ENCODE measurements at places on chromosomes 11 and 22. TPM values are rescaled to one million over a fixed set of nuclear protein-coding genes. Genes with fewer than 3 reads are reported as not detected.

Gene TIGD3
- 0.15 TPM for total RNA-seq

Gene GDPD4
- total RNA-seq = not detected

Gene UBQLNL
- 0.08 TPM for total RNA-seq

Gene OR51G2
- total RNA-seq = not detected

Gene C22orf42
- not detected for total RNA-seq

Gene PGR
- 0.59 TPM for total RNA-seq

Gene NCAM1
- total RNA-seq = 0.30 TPM

Gene OR52D1
- total RNA-seq = not detected

Gene C11orf68
- total RNA-seq = 15.8 TPM

Gene KCNJ5
- total RNA-seq = 0.12 TPM

Gene ELMOD1
- 8.1 TPM for total RNA-seq

Gene CCDC116
- total RNA-seq = 0.08 TPM

Gene ELFN2
- total RNA-seq = not detected

Gene YPEL4
- 2.8 TPM for total RNA-seq

Gene SCGB2A2
- total RNA-seq = not detected

Gene CYTH4
- 0.23 TPM for total RNA-seq

Gene APOL4
- 2.4 TPM for total RNA-seq

Gene GGT5
- total RNA-seq = 5.1 TPM

Gene BIK
- total RNA-seq = not detected

Gene KCNJ4
- not detected for total RNA-seq

Gene PRG3
- total RNA-seq = not detected

Gene CAVIN3
- 199 TPM for total RNA-seq
